PC-9 (cell line): ENCODE measurements at places on chromosomes 2 and 18.

DNA sequence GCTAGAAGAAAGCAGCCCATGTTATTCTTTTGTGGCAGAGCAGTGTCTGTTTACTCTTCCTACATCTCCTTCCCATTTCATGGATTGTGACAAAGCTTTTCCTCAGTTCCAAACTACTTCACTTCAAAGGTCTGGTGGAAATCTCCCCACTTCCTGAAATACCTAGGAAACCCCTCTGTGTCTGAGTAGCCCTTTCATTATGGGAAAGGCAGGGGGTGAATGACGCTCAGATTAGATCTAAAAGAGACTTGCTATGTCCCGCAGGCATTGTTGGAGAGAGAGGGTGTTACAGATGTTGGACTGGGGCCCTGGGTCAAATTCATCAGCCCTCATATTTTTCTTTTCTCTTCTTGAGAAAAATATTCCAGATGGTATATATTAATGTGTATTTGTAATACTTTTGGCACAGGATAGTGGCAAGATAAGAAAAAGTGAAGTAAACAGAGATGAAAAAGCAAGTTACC, 675.0 kb downstream of the IRS1 start:
- no peak overlapping the region for H3K27ac ChIP-seq
- H3K4me1 ChIP-seq = peaks cover 9% of the 10 kb centered on the region
- no peaks in the 10 kb centered on the region for H3K27me3 ChIP-seq
- H3K36me3 ChIP-seq = no peaks in the 10 kb centered on the region

- H3K27ac ChIP-seq = no peak overlapping the region
- H3K4me1 ChIP-seq = peaks cover 30% of the 10 kb centered on the region
- no peak overlapping the region for H3K4me3 ChIP-seq
- H3K27me3 ChIP-seq = no peaks in the 10 kb centered on the region
Observed at GRCh38 chr18:22177327-22177871, 8.0 kb downstream of the GATA6 start.

DNA sequence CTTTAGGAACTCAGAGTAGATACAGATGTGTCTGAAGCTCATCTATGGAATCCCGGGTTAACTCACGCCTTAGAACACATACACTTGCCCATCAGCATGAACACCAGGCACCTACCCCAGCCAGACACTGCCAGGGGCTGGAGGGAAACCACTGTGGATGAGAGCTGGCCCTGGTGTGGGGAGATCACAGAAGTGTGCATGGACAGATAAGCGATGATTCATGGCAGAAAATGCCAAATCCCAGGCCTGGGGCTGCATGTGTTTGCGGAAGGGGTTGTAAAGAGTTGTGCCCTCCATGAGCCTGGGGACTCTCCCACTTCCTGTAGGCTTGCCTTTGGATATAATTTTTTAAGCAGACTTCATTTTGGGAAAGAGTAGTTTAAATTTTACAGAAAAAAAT, 193.4 kb downstream of the FHOD3 start:
- H3K27ac ChIP-seq = no peak overlapping the region
- no peaks in the 10 kb centered on the region for H3K27me3 ChIP-seq
- no peaks in the 10 kb centered on the region for H3K36me3 ChIP-seq
- no peaks in the 10 kb centered on the region for H3K4me1 ChIP-seq
- no peak overlapping the region for H3K4me3 ChIP-seq

GRCh38 chr2:37037771-37038170, 46.4 kb downstream of the HEATR5B start:
- H3K27me3 ChIP-seq = no peaks in the 10 kb centered on the region
- no peak overlapping the region for H3K27ac ChIP-seq
- DNase-seq = no peak
- peaks cover 12% of the 10 kb centered on the region; the same call in 1 of the 2 replicates for H3K36me3 ChIP-seq

DNA sequence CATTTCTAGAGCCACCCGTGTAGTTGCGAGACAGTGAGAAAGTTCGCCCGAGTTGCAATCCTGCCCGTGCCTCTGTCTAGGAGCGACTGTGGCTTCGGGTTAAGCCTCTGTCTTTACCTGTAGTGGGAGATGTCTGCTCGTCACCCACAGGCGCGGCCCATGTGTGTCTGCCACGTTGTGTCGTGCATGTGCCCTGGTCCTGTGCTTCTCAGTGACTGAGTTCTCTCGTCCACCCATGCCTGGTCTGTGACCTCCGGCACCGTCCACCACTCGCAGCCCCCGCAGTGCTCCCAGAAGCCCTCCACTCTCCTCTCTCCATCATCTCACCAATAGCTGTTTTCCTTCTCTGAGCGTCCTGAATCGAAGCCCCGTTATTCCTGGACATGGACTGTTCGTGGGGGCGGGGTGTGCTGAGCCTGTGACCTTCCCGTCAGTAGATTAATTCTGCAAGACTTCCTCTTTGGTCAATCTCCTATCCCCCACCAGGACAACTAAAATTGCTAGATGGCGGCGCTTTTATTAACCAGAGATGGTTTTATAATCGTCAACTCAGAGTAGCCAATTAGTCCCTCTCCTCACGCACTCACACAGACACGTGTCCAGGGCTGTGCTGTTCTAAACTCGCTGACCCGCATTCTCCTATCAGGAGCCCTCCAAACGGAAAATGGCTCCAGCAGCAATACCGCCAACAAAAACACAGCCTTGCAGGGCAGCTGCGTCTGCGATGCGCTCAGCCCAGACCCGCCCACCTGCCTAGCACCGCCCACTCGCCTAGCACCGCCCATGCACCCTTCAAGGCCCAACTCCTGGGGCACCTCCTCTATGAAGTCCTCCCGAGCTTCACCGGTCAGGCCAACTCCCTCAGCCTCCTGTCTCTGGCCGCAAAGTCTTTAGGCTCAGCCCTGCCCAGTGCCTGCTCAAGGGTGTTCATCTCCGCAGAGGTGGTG, 119.4 kb downstream of the TWIST2 start:
- no peak overlapping the region for H3K27ac ChIP-seq
- no peak for DNase-seq
- no peaks in the 10 kb centered on the region for H3K4me1 ChIP-seq

DNA sequence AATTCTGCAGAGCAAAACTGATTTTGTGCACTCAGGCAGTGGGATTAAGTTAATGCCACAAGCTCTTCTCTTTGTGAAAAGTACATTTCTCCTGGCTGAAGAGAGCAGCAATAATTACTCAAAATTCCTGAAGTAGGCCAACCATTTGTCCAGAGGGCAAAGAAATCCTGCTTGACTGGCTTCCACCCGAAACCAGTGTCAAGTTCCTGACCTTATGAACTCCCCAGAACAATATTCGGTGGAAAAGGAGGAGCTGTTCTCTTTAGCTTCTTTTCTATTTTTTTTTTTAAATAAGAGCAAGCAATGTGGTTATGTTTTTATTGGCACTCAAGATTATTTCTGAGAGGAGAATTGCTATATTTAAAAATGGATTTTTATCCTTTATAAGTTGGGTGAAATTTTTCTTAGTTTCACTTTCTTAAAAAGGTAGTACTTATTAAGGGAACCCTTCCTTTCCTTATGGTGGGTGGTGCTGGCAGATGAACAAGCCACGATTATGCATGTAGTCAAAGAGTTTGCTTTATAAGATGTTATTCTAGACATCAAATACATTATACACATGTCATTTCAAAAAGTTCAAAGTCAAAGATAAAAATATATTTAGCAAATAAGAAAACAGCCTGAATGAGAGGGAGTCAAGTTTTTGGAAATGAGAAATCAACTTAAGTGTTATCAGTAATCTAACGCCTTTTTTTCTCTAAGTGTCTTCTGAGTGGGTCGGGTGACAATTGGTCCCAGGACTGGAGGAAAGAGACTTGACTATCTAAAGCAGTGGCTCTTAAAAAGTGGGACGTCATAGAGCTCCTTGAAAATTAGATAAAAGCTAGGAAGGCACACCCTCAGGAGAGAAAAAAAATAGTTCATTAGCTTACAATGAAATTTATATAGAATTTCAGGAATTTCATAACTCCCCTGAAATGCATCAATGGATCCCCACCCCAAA, 194.5 kb downstream of the IKZF2 start:
- peaks cover 47% of the 10 kb centered on the region for H3K4me1 ChIP-seq
- peak overlapping the region; percentile 86 for H3K27ac ChIP-seq
- no peaks in the 10 kb centered on the region for H3K27me3 ChIP-seq
- peak; percentile 54 for DNase-seq
- no peaks in the 10 kb centered on the region for H3K36me3 ChIP-seq

GRCh38 chr18:74679679-74680076, 82.0 kb downstream of the ZNF407 start:
- no peak overlapping the region for H3K4me3 ChIP-seq
- H3K4me1 ChIP-seq = no peaks in the 10 kb centered on the region
- H3K27ac ChIP-seq = no peak overlapping the region

DNA sequence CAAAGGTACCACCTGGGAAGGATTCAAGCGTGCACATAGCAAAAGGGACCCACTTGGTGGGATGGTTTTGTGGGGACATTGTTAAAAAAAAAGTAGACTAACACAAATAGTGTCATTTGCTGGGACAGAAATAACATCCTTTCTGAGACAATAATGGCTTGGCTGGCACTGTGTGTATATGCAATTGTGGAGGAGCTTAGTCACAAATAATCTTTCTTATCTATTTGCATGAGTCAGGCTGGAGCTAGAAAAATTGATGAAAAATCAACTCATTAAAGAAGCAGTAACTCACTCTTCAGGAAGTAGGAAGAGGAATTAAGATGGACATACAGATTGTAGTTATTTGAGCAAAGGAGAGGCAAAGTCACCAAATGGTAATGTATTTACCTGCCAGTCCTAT, 29.5 kb upstream of the ITGB6 start:
- H3K4me3 ChIP-seq = 0 out of 2 replicates have a peak overlapping the region, but pooled peaks have one; percentile 10
- no peaks in the 10 kb centered on the region for H3K27me3 ChIP-seq
- peaks cover 69% of the 10 kb centered on the region for H3K4me1 ChIP-seq

- no peak for DNase-seq
- H3K27me3 ChIP-seq = no peaks in the 10 kb centered on the region
- H3K36me3 ChIP-seq = no peaks in the 10 kb centered on the region
Observed at GRCh38 chr2:218839888-218840287, 8.3 kb upstream of the PRKAG3 start.

GRCh38 chr2:125168442-125168841, 1143.4 kb downstream of the CNTNAP5 start:
- no peaks in the 10 kb centered on the region for H3K4me1 ChIP-seq
- no peak overlapping the region for H3K4me3 ChIP-seq
- DNase-seq = no peak
- no peaks in the 10 kb centered on the region for H3K27me3 ChIP-seq

- no peaks in the 10 kb centered on the region for H3K36me3 ChIP-seq
- H3K4me3 ChIP-seq = no peak overlapping the region
- H3K27me3 ChIP-seq = no peaks in the 10 kb centered on the region
- H3K27ac ChIP-seq = no peak overlapping the region
- DNase-seq = peak; percentile 51
Observed at GRCh38 chr2:215535125-215535668, 99.3 kb upstream of the FN1 start.

DNA sequence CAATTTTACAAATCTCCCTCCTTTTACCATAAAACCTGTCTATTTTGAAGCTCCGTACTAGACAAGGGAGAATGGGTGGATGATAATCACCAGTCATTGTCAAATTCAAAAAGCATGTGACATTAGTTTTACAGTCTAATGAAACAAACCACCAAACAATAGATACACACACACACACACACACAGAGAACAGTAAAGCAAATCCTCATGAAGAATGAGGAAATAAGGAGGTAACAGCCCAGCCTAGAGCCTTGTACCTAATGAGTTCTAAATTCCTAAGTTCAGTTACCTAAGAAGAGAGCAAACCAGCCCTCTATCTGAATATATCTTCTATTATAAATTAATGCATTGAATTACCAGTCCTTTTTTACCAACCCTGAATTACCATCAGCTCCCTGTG, 36.8 kb upstream of the BZW1 start:
- no peak overlapping the region for H3K27ac ChIP-seq
- H3K36me3 ChIP-seq = no peaks in the 10 kb centered on the region
- DNase-seq = no peak
- H3K4me3 ChIP-seq = no peak overlapping the region
- peaks cover 38% of the 10 kb centered on the region for H3K4me1 ChIP-seq
- no peaks in the 10 kb centered on the region for H3K27me3 ChIP-seq

- DNase-seq = no peak
- H3K4me3 ChIP-seq = no peak overlapping the region
- H3K36me3 ChIP-seq = no peaks in the 10 kb centered on the region
- no peaks in the 10 kb centered on the region for H3K27me3 ChIP-seq
- H3K4me1 ChIP-seq = peaks cover 13% of the 10 kb centered on the region
Observed at GRCh38 chr2:105437708-105438103, 38.9 kb upstream of the FHL2 start.

GRCh38 chr2:23660237-23660636, 266.7 kb downstream of the ATAD2B start:
- H3K4me1 ChIP-seq = no peaks in the 10 kb centered on the region
- H3K36me3 ChIP-seq = no peaks in the 10 kb centered on the region
- H3K4me3 ChIP-seq = no peak overlapping the region
- no peaks in the 10 kb centered on the region for H3K27me3 ChIP-seq
- H3K27ac ChIP-seq = no peak overlapping the region

- H3K36me3 ChIP-seq = no peaks in the 10 kb centered on the region
- no peak overlapping the region for H3K27ac ChIP-seq
Observed at GRCh38 chr2:167430447-167430846, 542.2 kb downstream of the XIRP2 start.

DNA sequence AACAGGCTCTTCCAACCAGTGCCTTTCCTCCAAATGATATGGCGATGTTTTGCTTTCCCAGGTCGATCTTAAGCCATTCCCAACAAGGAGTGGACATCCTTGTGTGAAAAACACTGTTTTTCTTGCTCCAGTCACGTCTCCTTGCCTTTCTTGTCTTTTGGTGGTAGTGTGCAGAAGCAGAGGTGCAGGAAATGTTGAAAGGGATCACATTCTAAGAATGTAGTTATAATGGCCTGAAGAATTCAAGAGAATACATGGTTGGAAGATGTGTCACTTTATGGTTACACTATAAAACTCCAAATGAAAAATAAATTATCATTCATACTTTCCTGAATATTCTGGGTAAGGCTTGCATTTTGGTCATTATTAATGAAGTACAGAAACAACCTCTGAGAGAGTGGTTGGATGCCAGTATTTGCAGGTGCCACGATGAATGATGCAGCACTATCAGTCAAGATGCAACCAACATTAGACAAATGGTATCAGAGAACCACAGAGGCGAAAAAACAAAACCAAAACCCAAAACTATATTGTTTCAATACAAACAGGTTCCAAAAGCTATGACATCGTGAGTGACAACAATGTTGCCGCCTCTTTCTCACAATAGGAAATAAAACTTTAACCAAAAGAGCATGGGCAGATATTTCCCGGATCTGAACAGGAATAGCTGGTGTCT, 27.5 kb upstream of the POLE4 start:
- no peaks in the 10 kb centered on the region for H3K4me1 ChIP-seq
- no peaks in the 10 kb centered on the region for H3K27me3 ChIP-seq
- H3K4me3 ChIP-seq = no peak overlapping the region
- DNase-seq = no peak
- no peak overlapping the region for H3K27ac ChIP-seq
- H3K36me3 ChIP-seq = 0 out of 2 replicates have a peak, but pooled peaks cover 8% of the 10 kb centered on the region

GRCh38 chr2:202178346-202178958, 59.9 kb downstream of the SUMO1 start:
- H3K27me3 ChIP-seq = no peaks in the 10 kb centered on the region
- H3K4me3 ChIP-seq = no peak overlapping the region
- peak; percentile 29 for DNase-seq
- H3K4me1 ChIP-seq = no peaks in the 10 kb centered on the region
- no peaks in the 10 kb centered on the region for H3K36me3 ChIP-seq
- H3K27ac ChIP-seq = no peak overlapping the region
